T follicular helper cell (primary cell): ENCODE measurements at places on chromosomes 12 and 14.

DNA sequence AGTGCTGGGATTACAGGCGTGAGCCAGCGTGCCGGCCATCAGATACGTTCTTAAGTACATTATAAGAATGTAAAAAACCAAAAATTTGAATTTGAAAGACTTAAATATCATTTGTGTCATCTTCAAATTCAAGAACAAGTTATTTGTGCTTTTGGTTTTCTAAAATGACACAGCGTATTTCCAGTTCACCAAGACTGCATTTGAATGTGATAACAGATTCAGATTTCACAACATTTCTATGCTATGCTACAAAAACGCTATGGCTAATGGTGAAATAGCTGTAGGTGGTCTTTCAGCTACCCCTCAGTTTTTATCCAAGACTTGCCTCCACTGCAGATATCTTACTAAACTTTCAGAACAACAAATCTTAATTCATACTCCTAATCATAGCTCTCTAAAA is 46.7 kb downstream of the APPL2 start:
- DNase-seq = no peak

GRCh38 chr12:71075743-71076142 is 82.1 kb downstream of the TSPAN8 start:
- DNase-seq = no peak

DNA sequence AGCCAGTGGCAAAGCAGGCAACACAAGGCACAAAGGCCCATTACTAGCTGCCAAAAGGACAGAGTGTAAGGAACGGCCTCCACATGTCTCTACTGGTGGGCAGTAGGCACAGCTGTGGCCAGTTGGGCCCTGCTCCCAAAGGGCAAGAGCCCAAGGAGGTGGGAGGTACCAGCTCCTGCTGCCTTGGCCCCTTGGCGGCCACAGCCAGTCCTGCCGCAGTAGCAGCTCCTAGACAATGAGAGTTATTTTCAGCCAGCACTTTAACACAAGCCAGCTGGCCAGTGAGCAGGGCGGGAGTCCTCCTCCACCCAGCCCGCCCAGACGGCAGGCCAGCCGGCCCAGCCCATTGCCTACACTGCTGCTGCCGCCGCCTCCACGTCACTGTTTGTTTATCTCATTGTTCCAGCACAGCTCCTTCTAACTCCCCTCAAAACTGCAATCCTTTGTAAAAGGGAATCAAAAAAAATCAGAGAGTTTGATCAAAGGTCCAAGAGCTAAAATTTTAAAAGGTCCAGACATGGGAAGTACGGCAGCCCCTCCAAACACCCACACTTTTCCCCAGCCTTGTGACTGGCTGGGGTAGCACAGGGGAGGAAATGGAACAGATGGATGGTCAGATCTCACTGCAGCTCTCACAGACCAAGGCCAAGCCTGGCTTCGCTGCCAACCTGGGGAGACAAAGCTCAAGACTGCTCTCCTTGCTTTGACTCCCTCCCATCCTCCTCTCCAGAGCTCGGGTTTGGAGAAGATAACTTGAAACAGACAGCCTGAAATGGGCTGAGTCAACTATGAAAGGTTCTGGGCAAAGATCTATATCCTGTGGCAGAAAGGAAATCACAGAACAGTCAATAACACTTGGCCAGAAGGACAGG is 33.5 kb downstream of the FMNL3 start:
- DNase-seq = no peak

- DNase-seq = no peak
Observed at GRCh38 chr14:49796025-49796424, 28.1 kb downstream of the KLHDC2 start.

GRCh38 chr12:21337959-21338744 is 3.4 kb upstream of the SLCO1A2 start:
- no peak for DNase-seq

GRCh38 chr14:74240794-74241651 is 1.8 kb downstream of the VSX2 start:
- no peak for DNase-seq

- no peak for DNase-seq
Observed at GRCh38 chr12:71627438-71628002, 36.1 kb downstream of the ZFC3H1 start.

- DNase-seq = no peak
Observed at GRCh38 chr12:109881752-109882151, 1.4 kb upstream of the GLTP start.

DNA sequence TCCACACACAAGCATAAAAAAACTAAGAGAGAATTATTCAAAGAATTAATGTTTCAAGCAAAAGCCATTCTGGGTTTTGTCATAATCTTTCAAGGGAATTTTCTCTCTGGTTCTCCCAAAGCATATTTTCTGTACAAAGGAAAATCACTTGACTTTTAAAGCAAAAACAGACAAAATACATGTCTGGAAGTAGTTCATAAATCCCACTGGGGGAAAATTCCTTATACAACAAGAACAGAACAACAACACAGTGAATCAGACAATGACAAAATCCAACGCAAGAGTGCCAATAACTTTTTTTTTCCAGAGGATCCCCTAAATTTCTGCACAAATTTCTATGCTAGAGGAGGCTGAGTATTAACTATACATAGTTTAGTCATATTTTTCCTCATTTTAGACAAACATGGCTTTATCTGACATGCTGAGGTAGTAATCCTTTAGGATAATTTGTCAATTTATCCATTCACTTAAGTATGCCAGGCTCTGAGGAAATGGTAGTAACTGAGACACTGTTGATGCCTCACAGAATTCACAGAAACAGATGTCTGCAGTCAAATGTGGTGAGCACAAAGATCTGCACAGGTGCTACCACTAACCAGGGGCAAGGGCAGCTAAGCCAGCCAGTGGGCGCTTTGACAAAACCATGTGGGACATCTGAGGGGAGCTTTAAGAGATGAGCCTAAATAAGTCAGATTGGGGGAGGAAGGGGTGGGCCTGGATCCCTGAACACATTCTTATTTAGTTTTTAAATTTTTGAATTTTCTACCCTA is 38.0 kb downstream of the GRIP1 start:
- no peak for DNase-seq

DNA sequence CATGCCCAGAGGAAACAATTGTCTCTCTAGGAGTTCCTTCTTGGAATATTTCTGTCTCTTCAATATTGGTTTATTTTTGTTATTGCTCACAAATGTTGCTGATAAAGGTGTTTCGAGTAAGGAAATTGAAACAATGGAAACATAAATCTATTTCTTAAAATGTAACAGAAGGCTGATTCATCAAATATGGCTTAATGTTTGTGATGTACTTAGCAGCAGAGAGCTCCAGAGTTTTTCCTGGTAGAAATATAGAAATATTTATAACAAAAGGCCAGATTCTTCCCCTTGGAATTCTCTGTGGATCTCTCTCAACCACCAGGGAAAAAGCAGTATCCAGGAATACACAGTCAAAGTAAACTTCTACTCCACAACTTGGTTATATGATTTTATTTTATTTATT is 149.2 kb upstream of the LRIG3 start:
- DNase-seq = no peak

GRCh38 chr14:24066496-24067132 is 4.7 kb upstream of the CPNE6 start:
- no peak for DNase-seq

DNA sequence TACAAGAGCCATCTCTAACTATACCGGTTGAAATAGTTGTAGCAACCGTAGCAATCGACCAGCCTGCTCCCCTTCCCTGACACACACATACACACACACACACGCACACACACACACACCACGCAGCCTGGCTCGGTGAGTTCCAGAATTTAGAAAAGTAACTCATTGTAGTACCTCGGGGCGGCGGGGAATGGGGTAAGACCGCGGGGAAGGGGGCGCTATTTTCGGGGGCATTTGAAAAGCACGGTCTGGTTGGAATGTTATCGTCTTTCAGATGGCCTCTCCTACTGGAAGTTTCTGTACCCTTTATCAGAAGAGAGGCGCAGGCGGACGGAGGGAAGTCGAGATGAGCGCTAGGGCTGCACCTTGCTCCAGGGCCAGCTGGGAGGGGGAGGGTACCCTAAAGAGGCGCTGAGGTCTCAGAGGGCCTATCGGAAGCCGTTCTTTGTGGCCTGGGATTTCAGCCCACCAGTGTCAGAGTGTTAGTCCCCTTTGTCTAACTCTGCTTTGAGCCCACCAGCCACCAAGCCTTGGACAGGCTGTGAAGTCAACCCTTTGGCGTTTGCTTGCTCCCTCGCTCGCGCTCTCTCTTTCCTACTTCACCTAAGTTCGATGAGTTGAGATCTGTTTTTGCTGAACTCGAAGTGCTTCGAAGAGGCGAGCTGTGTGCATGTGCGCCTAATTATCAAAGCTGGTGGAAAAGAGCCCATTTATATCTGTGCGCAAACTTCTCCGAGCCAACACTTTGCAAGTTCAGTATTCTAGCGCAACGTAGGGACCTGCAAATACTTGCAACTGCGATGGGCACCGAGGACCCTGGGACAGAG is 837 bp downstream of the COL2A1 start:
- DNase-seq = no peak

DNA sequence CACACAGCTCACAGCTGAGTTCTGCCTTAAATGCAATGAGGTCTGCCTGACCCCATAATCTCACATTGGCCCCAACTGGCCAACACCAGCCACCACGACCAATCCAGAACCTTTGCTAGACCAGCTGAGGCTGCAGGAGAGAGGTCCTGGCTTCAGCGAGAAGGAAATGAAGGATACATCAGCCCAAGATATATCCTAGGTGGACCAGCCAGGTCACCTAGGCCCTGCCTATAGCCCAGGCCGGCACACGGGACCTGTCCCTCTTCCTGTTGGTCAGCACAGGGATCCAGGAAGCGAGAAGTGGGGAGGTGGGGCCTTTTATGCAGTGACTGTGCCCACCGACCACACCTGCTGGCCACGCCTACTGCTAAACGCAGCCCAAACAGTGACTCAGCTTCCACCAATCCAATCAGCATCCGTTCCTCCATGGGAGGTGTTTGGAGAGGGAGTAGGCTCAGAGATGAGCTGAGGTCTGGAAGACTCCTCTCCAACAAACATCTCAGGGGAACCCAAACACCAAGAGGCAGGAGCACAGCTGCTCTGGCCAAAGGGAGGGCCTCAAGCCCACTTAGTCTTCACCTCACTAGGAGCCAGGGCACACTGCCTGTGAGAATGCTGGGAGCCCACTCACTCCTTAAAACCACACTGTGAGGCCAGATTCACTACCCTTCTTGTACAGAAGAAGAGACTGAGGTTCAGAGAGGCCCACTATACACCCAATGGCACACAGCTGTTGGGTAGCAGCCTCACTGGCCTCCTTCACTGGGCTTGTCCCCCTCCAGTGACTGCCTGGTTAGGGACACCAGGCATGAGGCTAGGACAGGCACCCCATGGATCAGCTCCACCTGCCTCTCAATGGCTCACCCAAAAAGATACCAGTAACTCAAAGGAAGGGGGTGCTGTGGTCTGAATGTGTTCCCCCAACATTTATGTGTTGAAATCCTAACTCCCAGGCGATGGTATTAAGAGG is 51.3 kb upstream of the PPP2R5C start:
- DNase-seq = no peak

- DNase-seq = no peak
Observed at GRCh38 chr14:72941286-72941985, 15.2 kb downstream of the DCAF4 start.

DNA sequence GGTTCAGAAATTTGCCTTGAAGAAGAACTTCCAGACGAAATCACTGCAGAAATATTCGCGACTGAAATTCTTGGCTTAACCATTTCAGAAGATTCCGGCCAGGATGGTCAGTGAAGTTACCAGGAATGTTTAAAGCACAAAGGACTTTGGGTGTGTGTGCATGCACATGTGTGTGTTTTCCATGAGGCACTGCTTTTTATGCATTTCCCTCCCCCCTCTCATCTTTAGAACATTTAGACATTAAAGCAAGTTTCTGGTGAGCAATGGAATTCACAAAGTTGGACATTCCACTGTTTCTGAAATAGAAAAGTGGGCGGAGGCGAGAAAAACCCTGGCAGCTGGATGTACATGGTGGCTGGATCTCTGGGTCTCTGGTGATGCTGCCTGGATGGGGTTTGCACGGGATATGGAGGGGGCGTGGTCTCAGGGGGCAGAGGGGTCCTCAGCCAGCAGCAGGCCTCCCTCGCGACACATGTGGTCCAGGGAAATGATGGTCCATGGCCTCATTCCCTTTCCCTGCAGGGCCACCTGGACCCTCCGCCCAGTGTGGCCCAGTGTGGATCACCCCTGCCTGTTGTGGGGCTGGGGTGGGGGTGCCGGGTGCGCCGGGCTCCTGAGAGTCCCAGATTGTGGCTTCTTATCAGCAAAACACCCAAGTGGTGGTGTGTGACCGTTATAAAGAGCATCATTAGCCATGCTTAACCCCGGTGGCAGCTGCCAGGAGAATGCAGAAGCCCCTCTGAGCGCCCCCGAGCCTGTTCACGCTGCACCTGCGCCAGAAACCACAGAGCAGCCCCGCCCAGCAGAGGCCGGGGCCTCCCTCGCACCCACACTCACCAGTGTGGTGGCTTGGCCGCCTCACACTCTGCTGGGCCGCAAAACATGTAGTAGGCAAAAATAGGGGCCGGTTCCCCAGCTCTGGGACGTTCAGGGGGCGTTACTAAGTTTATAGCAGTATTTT is 17.8 kb upstream of the BCL7A start:
- no peak for DNase-seq

DNA sequence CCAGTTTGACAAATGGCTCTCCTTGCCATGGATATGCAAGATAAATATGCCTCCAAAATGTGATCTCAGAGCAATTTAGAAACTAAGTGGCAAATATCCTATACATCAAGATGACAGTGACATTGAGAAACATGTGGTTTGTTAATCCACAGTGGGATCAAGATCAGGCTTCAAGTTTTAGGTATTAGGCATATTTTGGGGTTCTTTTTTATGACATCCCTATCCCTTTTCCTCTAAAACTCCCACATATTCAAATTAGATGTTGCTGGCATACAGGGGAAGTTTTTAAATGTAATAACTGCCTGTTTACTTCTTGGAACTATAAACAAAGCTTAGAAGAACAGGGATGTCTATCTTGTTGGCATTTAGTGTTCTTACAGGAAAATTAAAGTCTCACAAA is 179.4 kb downstream of the CRADD start:
- DNase-seq = no peak

GRCh38 chr12:132623072-132623869 is 4.7 kb downstream of the P2RX2 start:
- DNase-seq = no peak

GRCh38 chr12:122184517-122184916 is 1.6 kb downstream of the LRRC43 start:
- DNase-seq = no peak

- DNase-seq = no peak
Observed at GRCh38 chr12:47087088-47087688, 7.4 kb upstream of the AMIGO2 start.

DNA sequence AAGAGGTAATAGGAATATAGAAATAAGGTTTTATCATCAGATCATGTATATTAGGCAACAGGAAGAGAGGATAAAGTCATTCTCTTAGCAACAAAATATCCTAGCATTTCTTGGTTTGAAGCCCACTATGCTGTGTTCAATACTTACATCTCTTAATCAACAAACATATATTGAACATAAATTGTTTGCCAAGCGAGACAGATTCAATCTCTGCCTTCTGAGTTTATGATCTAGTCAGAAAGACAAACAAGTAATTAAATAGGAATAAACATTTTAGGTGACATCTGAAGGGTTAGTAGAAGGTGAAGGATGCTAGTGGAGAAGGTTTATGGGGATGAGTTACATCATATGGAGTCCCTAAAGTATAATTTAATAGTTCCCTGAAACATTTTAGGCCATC is 54.8 kb downstream of the PPHLN1 start:
- no peak for DNase-seq

GRCh38 chr12:129002427-129002826 is 149.1 kb downstream of the GLT1D1 start:
- DNase-seq = no peak

- no peak for DNase-seq
Observed at GRCh38 chr14:70148911-70149595, 39.7 kb downstream of the SLC8A3 start.
